Stimulated activated CD4-positive, alpha-beta T cell treated with anti-CD3 and anti-CD28 coated beads, Interleukin-12 subunit alpha, Interleukin-12 subunit beta, amount 100 ng/mL, for 4 hours (primary cell): ENCODE measurements at places on chromosomes 2 and 18.

DNA sequence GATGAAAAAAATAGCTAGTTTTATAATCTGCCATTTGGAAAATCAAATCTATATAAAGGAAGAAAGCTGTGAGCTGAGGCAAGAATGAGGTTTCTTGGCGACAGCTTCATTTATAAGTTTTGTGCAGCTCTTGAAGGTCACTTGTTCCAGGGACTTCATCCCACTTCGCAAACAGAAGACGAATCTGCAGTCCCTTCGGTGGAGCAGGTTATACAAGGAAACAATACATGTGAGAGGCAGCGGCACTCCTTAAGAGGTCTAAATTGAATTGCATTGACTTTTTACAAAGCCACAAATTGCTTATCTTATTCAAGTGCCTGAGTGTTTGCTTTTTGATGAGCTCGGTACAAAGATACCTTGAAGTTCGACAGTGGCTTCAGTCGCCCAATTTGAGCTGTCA lies 72.2 kb downstream of the C1QL2 start:
- DNase-seq: no peak

DNA sequence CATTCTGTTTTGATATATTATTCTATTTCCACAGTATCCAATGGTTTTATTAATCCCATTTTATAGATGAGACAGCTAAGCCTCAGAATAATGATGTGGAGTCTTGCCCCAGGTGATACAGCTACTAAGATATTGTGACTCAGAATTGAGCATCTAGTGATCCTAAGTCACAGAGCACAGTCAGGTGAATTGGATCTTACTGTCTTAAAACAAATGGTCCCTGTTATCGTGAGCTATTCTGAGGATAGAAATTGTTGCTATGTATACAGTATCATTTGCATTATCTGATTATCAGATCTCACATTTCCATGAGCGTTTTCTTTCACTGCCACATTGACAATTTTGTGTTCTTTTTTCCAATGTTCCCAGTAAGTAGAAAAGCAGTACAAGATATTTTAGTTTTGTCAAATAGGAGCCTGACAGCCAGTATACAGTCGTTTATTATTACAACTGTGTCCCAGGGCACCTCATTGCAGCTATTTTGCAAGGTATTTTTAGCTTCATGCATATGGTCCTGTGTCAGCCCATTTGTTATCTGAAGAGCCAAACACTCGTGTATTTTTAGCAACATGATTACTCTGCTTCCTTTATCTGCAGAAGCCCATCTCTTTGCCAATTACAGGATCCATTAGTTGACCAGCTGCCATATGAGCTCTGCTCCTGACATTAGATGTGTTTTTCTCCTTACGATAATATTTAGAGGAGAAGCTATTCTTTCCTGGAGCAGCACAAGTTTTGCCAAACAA lies 25.1 kb upstream of the SGPP2 start:
- DNase-seq: no peak

GRCh38 chr2:23092831-23093230 lies 292.1 kb upstream of the KLHL29 start:
- DNase-seq: no peak

DNA sequence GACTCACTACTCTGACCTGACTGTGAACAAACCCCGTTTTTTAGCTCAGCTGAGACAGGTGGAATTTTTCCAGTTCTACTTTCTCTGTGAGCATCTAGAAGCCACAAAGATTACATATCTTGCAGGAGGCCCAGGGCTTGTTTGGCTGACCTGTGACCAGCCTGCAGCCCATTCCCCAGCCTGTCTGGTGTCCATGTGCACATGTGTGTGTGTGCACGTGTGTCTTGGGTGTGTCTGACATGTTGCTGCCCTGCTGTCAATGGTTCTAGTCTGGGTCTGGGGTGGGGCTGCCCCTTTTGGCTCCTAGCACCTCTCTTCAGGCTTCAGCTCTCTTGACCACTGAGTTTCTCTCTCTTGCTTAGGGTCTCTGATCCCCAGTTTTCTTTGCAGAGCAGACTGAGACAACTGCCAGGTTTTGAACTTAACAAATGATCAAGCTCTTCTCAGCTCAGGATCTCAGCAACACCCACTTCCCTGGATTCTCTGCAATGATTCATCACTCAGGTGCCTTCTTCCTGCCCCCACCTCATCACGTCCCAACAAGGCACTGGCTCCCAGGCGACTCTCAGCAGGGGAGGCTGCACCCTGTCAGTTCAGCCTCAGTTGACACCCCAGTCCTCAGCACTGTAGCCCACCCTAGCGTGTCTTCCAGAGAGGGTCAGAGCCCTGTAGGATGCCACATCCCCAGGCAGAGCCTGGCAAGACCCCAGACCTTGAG lies 130.3 kb downstream of the CELF4 start:
- no peak for DNase-seq

GRCh38 chr18:6610466-6610865 lies 119.0 kb upstream of the ARHGAP28 start:
- DNase-seq: no peak

DNA sequence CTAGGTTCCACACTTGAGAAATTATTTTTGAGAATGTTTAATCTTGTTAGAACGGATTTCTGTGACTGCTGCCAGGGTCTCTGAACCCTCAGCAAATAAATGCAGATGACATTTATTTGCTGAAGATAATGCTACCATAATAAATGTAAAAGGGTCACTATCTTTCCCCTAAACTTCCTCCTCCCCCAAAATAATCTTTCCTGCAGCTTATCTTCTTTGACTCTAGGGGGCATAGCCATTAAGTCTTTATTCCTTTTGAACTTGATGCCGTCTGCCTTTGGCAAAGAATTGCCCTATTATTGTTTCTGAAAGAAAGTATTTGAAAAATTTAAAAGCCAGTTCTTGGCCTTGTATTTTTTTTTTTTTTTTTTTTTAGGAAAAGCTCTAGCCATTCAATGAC lies 63.6 kb upstream of the ACSL3 start:
- DNase-seq: no peak

- DNase-seq: no peak
Measured at GRCh38 chr2:39394516-39394961, 42.5 kb downstream of the MAP4K3 start.

DNA sequence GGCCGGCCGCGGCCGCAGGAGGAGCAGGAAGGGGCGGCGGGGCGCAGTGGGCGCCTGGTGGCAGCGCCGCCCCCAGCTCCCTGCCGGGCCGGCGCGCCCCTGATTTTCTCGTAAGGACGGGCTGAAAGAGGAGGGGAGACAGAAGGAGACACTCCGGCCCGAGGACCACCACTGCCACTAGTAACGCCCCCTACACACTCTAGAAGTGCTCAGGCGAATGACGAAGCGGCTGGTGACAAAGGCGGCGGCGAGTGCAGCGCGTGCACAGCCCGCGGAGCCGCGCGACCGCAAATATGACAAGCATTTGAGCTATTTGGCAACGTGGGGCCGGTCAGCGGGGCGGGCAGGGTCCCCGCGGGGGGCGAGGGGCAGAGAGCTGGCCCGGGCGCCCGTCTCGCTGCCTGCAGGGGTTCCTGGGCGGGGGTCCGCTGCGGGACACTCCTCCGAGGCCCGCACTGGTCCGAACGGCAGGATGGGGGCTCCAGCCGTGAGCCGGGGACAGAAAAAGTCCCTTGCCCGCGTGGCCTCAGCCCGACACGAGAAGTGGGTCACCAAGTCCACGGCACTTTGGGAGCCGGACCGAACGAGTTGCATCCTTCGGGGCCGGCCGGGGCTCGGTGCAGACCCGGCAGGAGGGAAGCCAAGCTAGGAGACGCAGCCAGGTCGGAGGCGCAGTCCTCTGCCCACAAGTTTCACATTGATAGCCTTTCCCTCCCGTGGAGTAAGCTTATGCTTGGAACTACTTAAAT lies 524 bp upstream of the SERTAD2 start:
- peak; percentile 43 for DNase-seq

- no peak for DNase-seq
Measured at GRCh38 chr2:26536371-26537068, 58.6 kb upstream of the OTOF start.

DNA sequence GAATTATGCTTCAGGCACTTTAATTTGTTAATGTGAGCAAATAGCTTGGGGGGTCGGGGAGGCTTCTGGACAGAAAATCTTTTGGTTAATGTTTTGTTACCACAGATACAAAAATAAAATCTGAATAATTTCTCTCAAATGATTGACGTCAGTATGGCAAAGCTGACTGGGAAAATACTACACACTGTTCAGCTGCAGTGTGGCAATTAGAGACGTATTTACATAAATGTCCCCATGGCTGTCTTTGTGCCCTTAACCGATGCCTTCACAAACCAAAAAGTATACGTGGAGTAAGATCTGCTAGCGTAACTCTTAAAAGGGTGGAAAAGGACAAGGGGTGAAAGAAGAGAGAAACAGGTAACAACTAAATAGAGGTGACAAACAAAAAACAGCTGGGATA lies 83.4 kb downstream of the ACTR2 start:
- no peak for DNase-seq

DNA sequence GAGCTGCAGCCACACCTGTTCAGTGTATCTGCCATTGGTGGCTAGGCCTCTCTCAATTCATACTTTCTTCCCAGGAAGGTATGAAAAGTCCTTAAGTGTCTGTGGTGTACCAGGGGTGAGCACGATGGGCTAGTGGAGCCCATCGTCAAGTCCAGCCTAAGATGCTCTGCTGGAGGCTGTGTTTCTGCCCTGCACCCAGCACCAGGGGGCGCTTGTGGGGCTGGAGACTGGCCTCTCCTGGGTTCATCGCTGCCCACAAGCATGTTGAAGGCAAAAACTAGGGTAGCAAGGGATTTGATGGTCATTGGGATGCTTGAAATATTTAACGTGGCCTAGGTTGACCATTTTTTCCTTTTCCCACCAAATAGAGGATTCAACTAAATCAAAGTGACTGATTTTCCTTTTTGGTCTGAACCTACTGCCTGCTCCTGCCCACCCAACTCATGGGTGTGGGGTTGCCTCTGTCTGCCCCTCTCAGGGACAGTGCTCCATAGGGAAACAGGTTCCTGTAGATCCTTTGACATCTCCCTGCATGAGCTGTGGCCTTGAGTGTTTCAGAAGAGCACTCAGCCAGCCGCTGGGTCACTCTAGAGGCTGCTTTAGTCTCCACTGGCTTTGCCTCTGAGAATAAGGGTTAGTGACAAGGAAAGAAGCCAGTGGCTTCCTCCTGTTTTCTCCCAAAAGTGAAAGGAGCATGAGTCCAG lies 59.0 kb downstream of the TPGS2 start:
- DNase-seq: peak; percentile 2

GRCh38 chr2:200305797-200306195 lies 697 bp upstream of the SPATS2L start:
- DNase-seq: no peak

GRCh38 chr2:3447789-3448317 lies 68.4 kb downstream of the TRAPPC12 start:
- no peak for DNase-seq

GRCh38 chr2:43273529-43273928 lies 47.1 kb upstream of the ZFP36L2 start:
- no peak for DNase-seq

- DNase-seq: no peak
Measured at GRCh38 chr18:36265015-36265414, 32.5 kb upstream of the FHOD3 start.

GRCh38 chr2:193228276-193228675 lies 1033.5 kb upstream of the TMEFF2 start:
- DNase-seq: no peak

DNA sequence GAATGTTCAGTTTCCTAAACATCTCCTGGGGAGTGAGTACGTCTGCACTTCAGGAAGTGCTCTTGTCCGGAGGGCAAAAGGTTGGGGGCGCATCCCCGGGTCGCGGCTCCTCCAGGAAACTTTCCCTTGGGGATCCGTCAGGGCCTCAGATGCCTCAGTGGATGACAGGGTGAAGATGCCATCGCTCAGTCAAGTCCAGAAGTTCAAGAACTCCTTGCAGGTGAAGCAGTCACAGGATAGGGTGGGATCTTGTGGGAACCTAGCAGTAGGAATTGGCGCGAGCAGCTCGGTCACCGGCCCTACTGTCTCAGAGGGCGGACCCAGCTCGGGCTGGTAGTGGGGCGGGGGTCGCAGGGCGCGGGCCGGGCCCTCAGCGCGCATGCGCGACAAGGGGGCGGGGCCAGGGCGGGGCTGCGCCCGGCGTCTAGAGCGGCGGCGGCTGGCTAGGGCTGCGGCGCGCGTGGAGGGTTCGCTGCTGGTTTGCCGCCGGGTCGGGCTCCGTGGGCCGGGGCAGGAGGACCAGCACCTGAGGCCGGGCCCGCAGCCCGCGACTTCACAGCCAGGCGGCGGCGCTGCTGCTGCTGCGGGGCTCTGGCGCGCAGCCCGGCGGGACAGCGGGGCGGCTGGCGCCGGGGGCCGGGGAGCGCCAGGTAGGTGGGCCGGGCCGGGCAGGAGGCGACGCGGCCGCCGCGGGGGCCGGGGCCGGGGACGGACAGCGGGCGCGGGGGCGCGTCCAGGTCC lies at the start of gene INPP4A:
Gene INPP4A (plus strand): TSS at position 423 of the 741 bp plus-strand sequence. CDS start 75,191 bp downstream, outside the sequence.
- DNase-seq: peak; percentile 81

GRCh38 chr2:179422037-179422643 lies 157.5 kb upstream of the SESTD1 start:
- DNase-seq: peak; percentile 37

- DNase-seq: no peak
Measured at GRCh38 chr18:79765491-79766245, 32.1 kb upstream of the KCNG2 start.

GRCh38 chr18:74368901-74369705 lies 53.5 kb downstream of the C18orf63 start:
- no peak for DNase-seq

GRCh38 chr18:48013162-48013561 lies 82.7 kb upstream of the SMAD2 start:
- no peak for DNase-seq

GRCh38 chr2:162458240-162458639 lies 114.3 kb downstream of the GCA start:
- DNase-seq: no peak

- no peak for DNase-seq
Measured at GRCh38 chr18:57516056-57516455, 70.4 kb downstream of the FECH start.

DNA sequence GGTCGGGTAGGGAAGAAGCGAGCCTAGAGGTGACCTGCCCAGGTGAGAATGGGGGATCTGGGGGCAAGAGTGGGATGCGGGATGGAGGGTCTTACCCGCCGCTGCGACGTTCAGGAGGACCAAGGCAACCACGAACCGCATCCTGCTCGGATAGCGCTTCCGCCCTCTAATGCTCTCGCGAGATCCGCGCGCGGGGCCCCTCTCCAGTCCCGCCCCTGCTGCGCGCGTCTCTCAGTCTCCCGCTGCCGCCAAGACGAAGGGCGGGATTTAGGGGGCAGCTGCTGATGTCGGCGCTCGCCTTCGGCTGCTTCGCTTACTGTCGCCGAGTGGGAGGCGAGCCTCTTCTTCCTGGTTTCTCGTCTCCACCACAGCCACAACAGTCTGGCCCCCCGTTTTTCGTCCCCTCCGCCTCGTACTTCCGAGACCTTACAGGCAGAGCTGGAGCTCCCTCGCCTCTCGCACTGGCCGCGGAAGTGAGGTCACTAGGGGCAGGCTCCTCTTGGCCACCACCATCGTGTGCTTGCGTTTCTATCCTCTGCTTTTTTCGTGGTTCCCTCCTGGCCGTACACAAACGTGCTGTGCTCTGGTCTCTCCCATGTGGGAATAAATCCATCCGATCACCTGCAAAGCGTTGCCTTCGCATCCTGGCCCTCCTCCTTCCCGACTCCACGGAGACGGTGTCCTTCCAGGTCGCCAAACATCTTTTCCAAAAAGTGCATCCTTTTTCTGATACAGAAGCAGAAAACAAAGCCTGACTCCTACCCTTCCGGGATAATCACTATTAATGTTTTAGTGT lies at the start of gene TGOLN2:
Gene TGOLN2 (minus strand): TSS at position 168 of the 796 bp plus-strand sequence. CDS start 27 bp downstream, at position 141.
- peak; percentile 93 for DNase-seq
